AG04450 (cell line): ENCODE measurements at places on chromosomes 12 and 14.

DNA sequence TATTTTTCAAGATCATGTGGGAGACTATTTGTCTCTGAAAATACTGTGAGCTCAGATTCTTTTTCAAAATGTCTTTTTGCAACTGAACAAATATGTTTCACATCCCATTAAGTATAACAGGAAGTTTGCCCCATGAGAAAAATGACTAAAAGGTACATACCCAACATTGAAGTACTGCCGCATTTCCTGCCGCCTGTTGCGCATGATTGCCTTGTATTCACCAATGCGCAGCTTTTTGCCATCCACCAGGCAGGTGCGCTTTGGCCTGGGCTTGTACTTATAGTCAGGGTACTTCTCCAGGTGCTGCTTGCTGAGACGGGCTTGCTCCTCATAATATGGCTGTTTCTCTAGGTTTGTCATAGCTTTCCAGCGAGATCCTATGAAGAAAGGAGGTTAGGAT is 413.2 kb downstream of the SOX5 start:
- DNase-seq = no peak

DNA sequence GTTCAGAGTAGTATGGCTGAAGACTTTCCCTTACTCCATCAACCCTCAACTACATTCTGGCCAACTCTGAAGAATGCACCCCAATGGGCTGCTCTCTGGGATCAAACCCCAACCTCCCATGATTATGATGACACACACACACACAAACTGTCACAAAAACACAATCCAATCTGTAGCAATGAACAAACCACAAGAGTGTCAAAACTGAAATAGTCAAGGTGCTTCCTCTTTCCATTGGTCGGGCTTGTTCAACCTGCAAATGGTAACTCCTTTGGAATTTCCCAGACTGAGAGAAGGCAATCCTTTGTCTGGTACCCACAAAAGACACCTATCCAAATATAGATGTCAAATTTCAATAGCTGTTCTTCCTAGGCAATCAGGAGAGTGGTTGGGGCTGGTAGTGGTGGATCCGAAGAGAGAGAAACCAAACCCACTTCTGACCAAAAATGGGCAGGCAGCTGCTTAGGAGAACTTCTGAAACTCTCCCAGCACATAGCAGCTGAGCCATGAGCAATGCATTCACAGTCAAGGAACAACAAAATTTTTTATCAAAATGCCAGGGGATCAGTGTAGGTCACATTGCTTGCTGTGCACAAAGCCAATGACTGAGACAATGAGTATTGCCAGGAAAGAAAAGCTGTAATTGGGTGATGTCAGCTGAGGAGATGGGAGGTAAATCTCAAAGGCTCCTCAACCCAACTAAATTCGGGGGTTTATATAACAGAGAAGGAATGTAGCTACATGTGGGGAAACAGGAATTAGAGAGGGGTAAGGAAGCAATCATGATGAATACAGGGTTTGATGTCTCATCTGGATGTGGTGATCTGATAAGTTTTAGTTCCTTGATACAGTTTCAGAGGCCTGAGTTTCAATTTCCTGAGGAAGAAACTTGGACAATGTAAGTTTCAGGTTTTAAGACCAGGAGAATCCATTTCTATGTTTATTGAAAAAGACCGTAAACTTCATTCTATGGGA is 191.4 kb downstream of the KITLG start:
- DNase-seq = no peak

DNA sequence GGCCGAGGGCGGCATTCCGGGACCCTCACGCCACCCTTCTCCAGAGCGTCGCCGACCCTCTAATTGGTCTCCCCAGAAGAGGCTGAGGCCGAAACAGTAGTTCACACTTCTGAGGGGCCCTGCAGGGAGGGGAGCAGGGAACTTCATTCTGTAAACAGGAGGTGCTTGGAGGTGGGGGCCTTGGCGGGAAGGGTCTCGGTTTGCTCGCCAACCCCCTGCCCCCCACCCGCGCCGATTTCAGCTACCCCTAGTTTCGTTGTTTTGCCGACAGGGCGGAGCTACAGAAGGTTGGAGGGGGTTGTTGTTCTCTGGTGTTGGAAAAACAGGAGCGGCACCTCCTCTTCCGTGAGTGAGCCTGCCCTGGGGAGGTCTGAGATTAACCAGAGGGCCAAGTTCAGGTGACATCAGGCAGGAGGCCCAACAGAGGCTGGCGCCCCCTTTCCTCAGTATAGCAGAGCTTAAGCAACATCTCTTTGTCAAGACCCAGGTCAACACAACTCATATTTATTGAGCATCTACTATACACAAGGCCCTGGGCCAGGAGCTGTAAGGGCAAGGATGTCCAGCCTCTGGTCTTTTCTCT is 682 bp downstream of the ERBB3 start:
- no peak for DNase-seq

DNA sequence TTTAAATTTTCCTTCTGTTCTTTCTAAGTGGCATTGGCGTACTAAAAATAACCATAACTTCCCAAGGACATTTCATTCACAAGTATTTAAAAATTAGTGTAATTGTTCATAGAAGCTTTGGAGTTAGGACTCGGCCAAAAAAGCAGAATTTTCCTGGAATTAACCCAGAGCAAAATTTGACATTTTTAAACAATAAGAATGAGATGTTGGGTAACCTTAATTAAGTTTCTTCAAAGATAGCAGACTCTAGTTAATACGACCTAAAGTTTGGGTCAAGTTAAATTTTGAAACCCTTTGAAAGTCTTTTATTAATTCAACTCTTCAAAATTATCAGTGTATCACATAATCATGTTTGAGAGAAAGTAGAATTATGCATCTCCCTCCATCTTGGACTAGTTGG is 118.3 kb downstream of the AKAP6 start:
- DNase-seq = no peak

DNA sequence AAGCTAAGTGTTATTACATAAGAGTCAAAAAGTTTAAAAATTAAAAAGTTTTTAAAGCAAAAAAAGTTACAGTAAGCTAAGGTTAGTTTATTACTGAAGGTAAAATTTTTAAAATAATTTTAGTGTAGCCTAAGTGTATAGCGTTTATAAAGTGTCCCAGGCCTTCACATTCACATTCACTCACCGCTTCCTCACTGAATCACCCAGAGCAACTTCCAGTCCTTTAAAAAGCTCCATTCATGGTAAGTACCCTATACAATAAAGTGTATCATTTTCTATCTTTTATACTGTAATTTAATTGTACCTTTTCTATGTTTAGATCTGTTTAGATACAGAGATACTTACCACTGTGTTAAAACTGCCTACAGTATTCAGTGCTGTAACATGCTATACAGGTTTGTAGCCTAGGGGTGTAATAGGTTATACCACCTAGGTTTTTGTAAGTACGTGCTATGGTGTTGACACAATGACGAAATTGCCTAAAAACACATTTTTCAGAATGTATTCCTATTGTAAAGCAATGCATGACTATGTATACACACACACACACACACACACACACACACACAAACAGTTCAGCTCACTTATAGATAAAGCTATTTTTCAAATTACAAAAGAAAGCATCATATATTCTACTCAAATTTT is 3.7 kb downstream of the CLEC14A start:
- DNase-seq = no peak

- DNase-seq = no peak
Measured at GRCh38 chr12:78176643-78177042, 345.9 kb downstream of the NAV3 start.

DNA sequence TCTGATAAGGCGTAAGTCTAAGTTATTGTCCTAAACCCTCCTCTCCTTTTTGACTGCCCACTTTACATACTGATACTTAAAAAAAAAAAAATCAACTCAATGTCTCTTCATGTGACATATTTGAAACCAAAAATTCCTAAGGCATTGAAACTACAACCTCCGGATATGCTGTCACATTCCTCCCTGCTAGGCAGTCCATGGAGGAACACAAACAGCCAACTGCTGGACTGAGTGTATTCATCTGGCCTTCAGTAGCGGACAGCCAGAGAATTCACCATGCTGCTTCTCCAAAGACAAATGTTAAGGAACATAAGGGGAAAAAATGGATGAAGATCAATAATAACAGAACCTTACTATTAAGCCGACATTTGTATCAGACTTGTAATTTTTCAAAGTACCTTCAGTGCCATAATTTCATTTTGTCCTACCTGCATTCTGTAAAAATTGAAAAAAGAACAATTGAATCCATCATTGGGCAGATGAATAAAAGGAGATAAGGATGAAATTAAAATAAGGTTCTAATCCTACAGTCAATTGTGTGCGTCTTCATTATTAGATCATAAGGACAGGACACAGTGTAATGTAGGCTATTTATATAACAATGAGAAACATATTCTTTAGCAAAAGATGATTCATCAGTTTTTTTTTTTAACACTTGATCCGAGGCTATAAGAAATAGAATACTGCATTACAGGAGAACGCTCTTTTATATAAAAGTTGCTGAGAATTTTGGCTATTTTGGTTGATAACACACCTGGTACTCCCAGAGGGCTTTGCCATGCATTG is 12.2 kb downstream of the RERG start:
- no peak for DNase-seq

DNA sequence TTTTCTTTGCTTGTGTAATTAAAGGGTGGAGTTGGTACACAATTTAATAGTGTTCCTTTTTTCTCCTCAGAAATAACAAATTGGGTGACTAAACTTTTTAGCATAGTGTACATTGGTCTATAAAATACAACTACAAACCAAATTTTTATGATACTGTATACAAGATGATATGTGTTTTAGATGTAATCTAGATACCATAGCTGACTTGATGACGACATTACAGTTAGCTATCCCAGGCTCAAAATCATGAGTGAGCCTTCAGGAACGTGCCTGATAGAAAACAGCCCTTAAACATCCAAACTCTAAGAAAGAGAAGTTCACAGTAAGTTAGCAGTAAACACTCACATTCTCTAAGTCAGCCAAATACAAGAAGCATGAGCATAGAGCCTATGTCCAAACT is 99.0 kb upstream of the SSTR1 start:
- peak; percentile 81 for DNase-seq

GRCh38 chr12:92473564-92473963 is 229.2 kb upstream of the PLEKHG7 start:
- DNase-seq = no peak

- DNase-seq = no peak
Measured at GRCh38 chr12:4975574-4975973, 65.9 kb downstream of the KCNA1 start.

DNA sequence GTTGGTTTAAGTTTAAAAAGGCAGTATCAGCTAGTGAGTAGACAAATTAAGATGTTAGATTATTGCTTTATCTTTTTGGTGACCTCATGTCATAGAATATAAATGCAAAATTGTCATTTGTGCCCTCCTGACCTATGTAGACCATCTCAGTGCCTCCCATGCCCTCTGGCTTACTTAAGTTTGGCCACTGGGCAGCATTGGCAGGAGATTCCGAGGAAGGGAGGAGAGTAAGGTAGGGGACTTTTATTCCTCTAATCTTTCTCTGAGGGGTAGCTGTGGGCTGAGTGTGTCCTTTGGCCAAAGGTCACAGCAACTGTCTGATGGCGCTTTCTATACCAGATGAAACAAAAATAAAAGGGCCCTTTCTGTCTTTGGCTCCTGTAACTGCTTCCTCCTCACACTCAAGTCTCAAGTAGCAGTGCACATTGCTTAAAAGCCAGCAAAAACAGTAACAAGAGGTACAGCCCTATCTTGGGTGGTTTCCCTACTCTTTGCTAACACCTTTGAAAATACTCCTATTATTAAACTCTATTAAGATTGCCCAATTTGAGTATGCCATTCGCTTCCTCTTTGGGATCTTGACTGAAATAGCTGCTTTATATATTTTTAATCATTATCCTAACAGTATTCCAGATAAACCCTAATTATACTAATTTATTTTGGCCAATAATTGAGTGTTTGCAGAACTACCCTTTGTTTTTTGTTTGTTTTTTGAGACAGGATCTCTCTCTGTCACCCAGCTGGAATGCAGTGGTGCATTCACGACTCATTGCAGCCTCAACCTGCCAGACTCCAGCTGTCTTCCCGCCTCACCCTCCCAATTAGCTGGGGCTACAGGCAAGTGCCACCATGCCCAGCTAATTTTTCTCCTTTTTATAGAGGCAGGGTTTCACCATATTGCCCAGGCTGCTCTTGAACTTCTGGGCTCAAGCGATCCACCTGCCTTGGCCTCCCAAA is 56.5 kb upstream of the KCNH3 start:
- DNase-seq = no peak

DNA sequence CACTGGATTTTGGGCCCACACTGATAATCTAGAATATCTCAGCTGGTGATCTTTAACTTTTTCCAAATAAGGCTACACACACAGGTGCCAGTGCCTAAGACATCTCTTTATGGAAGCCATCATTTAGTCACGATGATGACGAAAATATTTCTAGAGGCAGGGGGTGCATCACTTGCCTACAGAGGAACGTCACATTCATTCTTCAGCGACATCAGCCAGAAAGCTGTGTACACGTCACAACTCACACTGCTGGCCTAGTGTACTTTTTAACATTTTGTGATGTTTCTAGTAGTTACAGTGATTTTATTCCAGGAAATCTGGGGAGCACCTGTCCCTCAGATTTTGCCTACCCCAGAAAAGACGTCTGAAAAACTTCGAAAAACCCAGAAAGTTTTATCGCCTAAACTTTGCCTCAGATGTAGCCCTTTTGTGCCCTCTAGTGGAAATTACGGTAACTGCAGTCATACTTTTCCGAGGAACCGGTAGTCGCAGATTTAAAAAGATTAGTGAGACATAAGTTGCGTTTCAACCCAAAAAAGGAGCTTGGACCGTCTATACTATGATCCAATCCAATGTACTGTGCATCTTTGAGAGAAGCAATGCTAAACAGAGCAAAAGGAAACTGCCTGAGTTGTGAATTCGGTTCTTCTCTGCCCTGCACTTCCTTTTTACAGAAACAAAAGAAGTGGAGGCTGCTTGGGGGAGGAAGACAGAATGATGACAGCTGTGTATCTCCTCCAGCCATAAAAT is 64.3 kb upstream of the STON2 start:
- peak; percentile 30 for DNase-seq

DNA sequence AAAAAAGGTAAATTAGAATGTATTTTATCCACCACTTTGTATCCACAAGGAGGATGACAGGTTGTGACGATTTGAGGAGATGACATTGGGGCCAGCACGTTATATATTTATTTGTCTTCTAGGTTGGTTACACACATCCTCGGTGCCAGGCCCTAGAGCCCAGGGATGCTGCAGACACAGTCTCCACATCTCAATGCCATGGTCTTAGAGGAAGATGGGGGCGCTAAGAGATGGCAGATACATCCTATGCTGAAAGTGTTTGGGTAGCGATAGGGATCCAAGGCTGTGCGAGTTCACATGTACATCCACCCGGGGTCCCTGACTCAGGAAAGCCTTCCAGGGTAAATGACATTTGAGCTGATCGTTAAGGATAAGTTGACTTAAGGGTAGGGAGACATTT is 193.1 kb upstream of the GSC start:
- DNase-seq = no peak
